ENCODE measurements at places on chromosomes 13 and 19.

DNA sequence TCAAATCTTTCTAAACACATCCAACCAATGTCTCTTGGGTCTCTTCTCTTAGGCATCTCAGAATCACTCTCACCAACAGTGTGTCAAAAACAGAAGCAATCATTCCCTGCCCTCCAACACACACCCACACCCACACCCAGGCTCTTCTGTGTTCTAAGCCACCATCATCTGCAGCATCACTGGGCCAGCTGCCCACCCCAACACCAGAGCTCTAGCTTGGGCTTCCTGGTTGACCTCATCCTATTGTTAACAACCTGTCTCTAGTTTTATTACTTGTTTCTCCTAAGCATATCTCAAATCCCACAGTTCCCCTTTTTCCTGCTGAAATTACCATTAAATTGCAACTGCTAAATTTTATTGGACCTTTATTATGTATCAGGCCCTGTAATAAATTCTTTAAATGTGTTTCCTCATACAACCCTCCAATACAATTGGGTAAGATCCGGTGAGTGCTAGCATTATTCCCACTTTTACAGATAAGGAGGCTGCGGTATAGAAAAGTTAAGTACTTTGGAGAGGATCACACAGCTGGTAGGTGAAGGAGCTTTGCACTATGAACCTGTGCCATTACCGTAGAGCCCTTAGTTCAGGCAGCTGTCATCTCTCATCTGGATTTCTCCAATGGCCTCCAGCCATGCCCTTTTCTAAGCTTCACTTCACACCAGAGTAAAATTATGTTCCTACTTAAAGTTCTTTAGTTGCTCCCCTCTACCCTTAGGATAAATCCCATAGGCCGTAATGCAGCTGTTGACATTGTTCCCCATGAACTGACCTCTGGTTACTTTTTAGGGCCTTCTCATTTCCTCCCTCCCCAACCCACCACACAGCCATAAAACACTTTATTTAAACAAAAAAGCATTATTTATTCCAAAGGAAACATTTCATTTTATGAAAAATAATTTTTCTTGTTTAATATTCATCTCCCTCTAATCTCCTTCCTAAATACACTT is 227.7 kb downstream of the B3GLCT start:
- DNase-seq = no peak

DNA sequence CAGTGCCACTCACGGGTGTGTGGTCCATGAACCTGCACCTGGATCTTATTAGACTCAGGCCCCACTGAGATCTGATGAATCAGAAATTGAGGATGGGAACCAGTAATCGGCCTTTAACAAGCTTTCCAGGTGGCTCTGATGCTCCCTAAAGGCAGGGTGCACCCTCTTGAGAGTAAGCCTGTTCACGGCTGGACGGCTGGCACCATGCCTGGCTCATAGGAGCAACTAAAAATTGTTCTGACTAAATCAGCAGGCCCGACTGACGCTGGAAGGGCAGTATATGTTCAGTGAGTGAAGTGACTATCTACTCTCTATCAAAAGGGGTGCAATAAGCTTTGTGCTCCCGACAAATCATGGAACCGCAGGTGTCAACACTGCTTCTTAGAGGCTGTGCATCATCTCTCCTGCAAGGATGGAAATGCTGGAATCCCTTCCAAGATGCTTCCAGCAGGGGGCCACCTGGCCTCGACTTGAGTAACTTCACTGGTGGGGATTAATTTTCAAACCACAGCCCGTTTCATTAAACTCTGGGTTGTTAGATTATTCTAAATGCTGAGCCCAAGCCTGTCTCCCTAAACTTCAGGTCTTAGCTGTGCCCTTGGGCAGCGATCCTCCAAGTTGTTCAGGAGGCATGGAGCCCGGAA is 28.4 kb downstream of the TMTC4 start:
- no peak for DNase-seq

DNA sequence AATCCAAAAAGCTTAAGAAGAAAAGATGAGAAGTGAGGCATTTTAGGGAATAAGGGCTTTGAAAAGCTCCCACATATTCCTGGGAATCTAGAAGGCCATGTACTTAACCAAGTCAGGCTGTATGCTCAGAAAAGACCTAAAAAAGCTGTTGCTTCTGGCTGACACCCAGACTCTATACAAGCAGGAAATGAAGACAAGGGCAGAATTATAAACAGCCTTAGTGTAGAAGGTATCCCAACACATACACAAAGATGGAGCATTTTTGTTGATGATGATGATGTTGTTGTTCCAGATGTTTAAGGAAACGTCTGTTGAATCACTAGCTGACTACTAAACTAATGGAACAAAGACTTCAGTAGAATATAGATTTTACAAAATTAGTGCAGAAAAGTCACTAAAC is 26.1 kb upstream of the N4BP2L1 start:
- no peak for DNase-seq

- DNase-seq = no peak
Measured at GRCh38 chr19:42965176-42965575, 28.2 kb upstream of the PSG7 start.

DNA sequence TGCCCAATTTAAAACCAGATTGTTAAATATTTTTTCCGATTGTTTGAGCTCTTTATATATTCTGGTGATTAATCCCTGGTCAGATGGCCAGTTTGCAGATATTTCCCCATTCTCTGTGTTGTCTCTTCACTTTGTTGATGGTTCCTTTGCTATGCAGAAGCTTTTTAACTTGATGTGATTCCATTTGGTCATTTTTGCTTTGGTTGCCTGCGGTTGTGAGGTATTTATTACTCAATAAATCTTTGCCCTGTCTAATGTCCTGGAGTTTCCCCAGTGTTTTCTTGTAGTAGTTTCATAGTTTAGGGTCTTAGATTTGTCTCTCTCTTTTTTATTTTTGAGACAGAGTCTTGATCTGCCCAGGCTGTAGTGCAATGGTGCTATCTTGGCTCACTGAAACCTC is 23.8 kb upstream of the LMO7 start:
- DNase-seq = no peak

DNA sequence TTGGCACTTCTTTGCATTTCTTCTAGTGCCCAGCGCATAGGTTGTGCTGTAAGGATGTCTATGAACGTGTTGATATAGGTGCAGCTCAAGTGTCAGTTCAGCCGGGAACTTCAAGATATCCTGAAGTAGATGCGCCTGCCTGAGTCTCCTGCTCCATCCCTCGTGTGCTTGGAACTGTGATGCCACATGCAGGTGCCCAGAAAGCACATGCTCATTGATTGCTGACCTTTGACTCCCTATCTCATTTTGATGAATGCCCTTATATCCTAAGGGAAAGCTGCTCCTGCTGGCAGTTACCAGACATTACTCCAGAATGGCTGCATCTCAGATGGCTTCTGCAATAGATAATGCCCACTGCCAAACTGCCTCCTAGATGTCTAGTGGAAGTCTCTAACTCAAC is 40.9 kb downstream of the CBY2 start:
- no peak for DNase-seq
